Endothelial cell of umbilical vein (primary cell): ENCODE measurements at places on chromosomes 16 and 17. TPM values are rescaled to one million over a fixed set of nuclear protein-coding genes. Genes with fewer than 3 reads are reported as not detected.

DNA sequence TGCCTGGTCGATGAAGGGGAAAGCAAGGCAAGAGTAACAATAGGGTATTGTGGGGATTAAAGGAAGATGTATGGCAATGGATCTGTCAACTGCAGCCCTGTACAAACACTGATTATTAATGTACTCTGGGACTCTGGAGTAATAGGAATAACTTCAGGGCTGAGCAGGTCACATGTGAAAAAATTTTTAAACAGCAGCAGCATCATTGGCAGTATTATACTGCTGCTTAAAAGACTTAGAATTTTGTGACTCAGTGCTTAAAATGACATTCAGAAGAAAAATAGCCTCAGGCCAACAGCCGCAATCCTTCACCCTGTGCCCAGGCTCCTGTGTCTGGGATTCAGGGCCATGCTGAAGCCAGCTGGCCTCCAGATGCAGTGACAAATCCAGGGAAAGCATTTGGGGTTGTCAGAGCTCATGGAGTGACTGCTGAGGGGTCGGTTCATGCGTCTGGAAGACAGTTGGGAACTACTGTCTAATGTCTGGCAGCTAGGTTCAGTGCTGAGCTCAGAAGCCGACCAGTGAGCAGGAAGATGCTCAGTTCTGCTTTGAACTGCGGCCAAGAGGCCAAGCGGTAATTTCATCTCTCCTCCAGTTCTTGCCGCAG lies 22.2 kb downstream of the TEX2 start:
- no peaks in the 10 kb centered on the region for H3K36me3 ChIP-seq
- no peak overlapping the region for H3K4me3 ChIP-seq
- H3K27me3 ChIP-seq = no peaks in the 10 kb centered on the region
- peak; percentile 75 for DNase-seq

The WNT3 gene
- 2.0 and 2.1 TPM in 2 replicates for total RNA-seq

GRCh38 chr17:27669136-27669535 lies 38.1 kb downstream of the LGALS9 start:
- no peaks in the 10 kb centered on the region for H3K36me3 ChIP-seq
- no peaks in the 10 kb centered on the region for H3K4me1 ChIP-seq
- H3K4me3 ChIP-seq = no peak overlapping the region
- no peak overlapping the region for H3K27ac ChIP-seq
- no peak for DNase-seq
- H3K27me3 ChIP-seq = no peaks in the 10 kb centered on the region

The ZSCAN10 gene
- total RNA-seq = not detected in 2 replicates

- H3K4me3 ChIP-seq = no peak overlapping the region
- no peaks in the 10 kb centered on the region for H3K4me1 ChIP-seq
- DNase-seq = no peak
- no peak overlapping the region for H3K27ac ChIP-seq
- H3K36me3 ChIP-seq = no peaks in the 10 kb centered on the region
These were observed 13.0 kb upstream of the NETO2 start for GRCh38 chr16:47156680-47157215.

The TBC1D3I gene
- 0.60 and 1.3 TPM in 2 replicates for total RNA-seq

The C17orf75 gene
- total RNA-seq = 19.1 and 21.5 TPM in 2 replicates

- no peak for DNase-seq
- no peak overlapping the region for H3K4me3 ChIP-seq
- H3K4me1 ChIP-seq = peaks cover 9% of the 10 kb centered on the region
- H3K27ac ChIP-seq = no peak overlapping the region
- H3K27me3 ChIP-seq = no peaks in the 10 kb centered on the region
These were observed 85.1 kb downstream of the SLC39A11 start for GRCh38 chr17:73007407-73007806.

The PIEZO1 gene
- total RNA-seq = 306 and 322 TPM in 2 replicates

The ORC6 gene
- total RNA-seq = 31.1 and 34.9 TPM in 2 replicates

The COIL gene
- total RNA-seq = 17.6 and 20.6 TPM in 2 replicates

The GDPD3 gene
- 17.9 and 18.6 TPM in 2 replicates for total RNA-seq

DNA sequence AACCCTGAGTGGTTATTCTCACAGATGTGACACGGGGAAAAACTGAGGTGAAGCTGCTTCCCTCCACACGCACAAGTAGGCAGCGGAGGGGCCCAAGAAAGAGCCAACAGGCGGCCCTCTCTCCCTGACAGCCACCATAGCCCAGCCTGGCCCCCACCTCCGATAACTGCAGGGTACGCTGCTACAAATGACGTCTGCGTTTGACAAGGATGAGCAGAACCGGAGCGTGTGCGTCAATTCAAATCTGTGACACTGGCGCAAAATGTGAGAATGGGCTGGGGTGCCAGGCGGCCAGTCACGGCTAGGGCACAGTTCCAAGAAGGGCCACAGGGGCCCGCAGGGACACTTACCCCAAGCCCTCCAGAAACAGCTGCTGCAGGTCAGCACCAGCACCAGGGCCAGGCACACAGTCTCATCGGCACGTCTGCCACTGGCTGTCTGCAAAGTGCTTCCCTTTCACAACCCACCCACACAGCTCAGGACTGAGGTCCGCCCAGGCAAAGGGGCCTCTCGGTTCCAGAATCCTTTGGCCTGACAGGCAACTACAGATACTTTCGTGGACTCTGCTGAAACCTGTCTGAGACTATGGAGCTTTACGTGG lies 14.4 kb downstream of the AXIN1 start:
- no peak overlapping the region for H3K27ac ChIP-seq
- no peak overlapping the region for H3K4me3 ChIP-seq
- H3K36me3 ChIP-seq = peaks cover 3% of the 10 kb centered on the region

The AGRP gene
- not detected in 2 replicates for total RNA-seq

DNA sequence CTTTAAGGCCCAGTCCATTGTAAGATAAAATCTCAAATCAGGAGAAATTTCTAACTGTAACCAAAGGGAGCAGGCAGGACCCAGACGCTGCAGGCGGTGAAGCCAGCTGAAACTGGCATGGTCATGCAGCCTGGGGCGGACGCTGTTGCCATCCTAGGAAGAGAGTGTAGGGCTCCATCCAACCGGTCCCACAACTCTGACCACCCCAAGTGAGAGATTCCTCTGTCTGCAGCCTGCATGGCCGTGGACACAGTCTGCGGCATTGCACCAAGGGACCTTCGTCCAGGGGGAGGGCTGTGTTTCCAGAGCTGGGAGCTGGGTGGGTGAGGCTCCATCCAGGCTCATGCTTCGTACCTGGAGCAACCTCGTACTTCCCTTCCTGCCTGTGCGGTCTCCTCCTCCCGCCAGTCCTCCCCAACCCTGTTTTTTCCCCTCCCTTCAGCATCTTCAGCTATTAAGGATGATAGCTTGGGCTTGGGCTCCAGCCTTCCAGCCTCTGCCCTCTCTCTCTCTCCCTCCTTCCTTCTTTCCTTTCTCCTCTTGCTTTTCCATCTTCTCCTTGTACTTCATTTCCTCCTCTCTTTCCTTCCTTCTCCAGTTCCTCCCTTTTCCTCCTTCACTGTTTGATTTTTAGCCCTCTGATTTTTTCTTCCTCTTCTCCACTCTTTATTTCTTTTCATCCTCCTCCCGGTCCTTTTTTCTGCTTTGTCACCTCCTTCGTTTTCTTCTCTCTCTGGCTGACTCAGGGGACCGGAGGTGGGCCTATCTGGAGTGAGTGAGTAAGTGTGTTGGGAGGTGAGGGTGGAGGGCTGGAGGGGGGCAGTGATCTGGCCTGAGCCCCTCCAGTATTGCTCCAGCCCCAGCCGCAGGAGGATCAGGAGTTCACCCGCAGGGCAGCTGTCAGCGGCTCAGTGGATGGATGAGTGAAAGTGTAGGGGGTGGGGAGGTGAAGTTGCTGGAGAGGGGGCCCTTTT lies 17.0 kb upstream of the LHX1 start:
- H3K4me3 ChIP-seq = no peak overlapping the region
- no peaks in the 10 kb centered on the region for H3K4me1 ChIP-seq
- H3K27me3 ChIP-seq = peaks cover 25% of the 10 kb centered on the region
- H3K36me3 ChIP-seq = no peaks in the 10 kb centered on the region
- DNase-seq = no peak
- no peak overlapping the region for H3K27ac ChIP-seq

DNA sequence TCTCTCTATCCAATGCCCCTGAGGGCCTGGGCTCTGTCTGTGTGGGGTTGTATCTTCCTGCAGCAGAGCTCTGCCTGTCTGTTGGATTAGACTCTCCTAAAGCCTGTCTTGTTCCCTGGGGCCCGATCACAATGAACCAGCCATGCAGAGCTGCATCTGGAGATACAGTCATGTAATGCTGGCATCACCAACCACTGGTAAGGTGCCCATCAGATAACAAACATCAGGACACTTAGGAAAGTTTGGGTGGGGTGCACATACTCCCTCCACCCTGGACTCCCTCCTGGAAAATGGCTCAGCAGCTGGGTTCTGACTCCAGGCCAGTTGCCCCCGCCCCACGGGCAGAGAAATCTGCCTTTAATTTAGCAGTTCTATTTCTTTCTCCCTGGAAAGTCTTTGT lies 61.3 kb upstream of the BRD7 start:
- H3K27ac ChIP-seq = no peak overlapping the region
- DNase-seq = no peak
- H3K4me1 ChIP-seq = no peaks in the 10 kb centered on the region
- no peaks in the 10 kb centered on the region for H3K36me3 ChIP-seq

The ZNF423 gene
- total RNA-seq = 3.2 and 8.1 TPM in 2 replicates

The TOX3 gene
- not detected in 2 replicates for total RNA-seq

DNA sequence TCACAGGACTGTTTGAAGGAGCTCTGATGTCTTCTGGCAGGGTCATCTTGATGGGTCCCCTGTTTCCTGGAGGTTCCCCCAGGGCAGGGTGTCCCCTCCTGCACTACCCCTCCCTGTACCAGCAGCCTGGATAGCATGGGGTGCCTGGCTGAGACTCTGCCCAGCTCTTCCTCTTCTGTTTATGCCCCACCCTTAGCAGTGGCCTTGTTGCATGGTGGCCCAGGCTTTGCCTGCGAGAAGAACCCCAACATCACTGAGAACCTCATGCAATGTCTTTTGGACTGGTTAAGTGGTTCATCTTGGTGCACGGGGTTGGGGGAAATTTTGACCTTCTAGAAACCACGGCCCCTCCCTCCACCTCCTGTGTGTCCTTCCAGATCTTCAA lies 121.8 kb downstream of the IRX3 start:
- H3K36me3 ChIP-seq = no peaks in the 10 kb centered on the region
- H3K27ac ChIP-seq = no peak overlapping the region
- no peaks in the 10 kb centered on the region for H3K4me1 ChIP-seq
- H3K27me3 ChIP-seq = no peaks in the 10 kb centered on the region

GRCh38 chr16:22327446-22327775 lies 30.2 kb downstream of the POLR3E start:
- H3K27me3 ChIP-seq = no peaks in the 10 kb centered on the region
- H3K36me3 ChIP-seq = peaks cover 8% of the 10 kb centered on the region
- DNase-seq = no peak
- H3K4me3 ChIP-seq = no peak overlapping the region
- H3K4me1 ChIP-seq = no peaks in the 10 kb centered on the region
- H3K27ac ChIP-seq = no peak overlapping the region

GRCh38 chr16:62029947-62030346 lies 6.3 kb downstream of the CDH8 start:
- no peak overlapping the region for H3K4me3 ChIP-seq
- no peaks in the 10 kb centered on the region for H3K4me1 ChIP-seq
- H3K27ac ChIP-seq = no peak overlapping the region
- no peak for DNase-seq

GRCh38 chr16:13957197-13958078 lies 37.5 kb downstream of the ERCC4 start:
- peaks cover 16% of the 10 kb centered on the region for H3K4me1 ChIP-seq
- H3K36me3 ChIP-seq = no peaks in the 10 kb centered on the region
- peak; percentile 91 for DNase-seq
- no peaks in the 10 kb centered on the region for H3K27me3 ChIP-seq
- peak overlapping the region; percentile 88 for H3K27ac ChIP-seq
- no peak overlapping the region for H3K4me3 ChIP-seq

GRCh38 chr17:6639586-6640535 lies 650 bp downstream of the KIAA0753 start:
- peak; percentile 7 for DNase-seq
- H3K27ac ChIP-seq = peak overlapping the region; percentile 83
- peaks cover 5% of the 10 kb centered on the region for H3K36me3 ChIP-seq
- H3K4me3 ChIP-seq = peak overlapping the region; percentile 70
